ENCODE measurements at places on chromosomes 1 and 21. TPM values are rescaled to one million over a fixed set of nuclear protein-coding genes. Genes with fewer than 3 reads are reported as not detected.

TMPRSS2 gene
- total RNA-seq, result 0.05 TPM

CAMK1G gene
- not detected for total RNA-seq

NMNAT1 gene
- 4.4 TPM for total RNA-seq

OTUD7B gene
- 19.7 TPM for total RNA-seq

CFH gene
- 2.5 TPM for total RNA-seq

P3H1 gene
- total RNA-seq, result 79.5 TPM

SLC45A3 gene
- total RNA-seq, result 13.0 TPM

TPRG1L gene
- 9.4 TPM for total RNA-seq

- DNase-seq, result no peak
Observed at GRCh38 chr1:39522661-39523567, 31.5 kb downstream of the BMP8A start.

GRCh38 chr1:226920446-226920894 is 19.6 kb upstream of the COQ8A start:
- no peak for DNase-seq

GRCh38 chr1:240739139-240739538 is 127.2 kb upstream of the GREM2 start:
- peak; percentile 90 for DNase-seq

DNA sequence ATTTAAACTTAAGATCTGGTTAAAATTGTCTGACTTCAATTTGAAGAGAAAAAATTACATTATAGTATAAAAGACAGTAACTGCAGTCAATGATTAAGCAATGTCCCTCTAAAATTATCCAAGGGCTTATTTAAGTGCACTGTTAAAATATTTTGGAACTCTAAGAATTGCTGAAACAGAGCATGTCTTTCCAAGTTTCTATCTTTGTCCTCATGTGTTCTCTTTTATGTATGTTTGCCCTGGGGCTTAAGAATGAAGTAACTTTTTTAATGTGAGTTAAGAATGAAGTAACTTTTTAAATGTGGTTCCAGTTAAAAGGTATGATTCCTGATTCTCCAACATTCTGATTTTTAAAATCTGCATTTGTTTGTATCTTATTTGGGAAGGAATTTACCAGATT is 69.0 kb upstream of the MARK1 start:
- no peak for DNase-seq

- no peak for DNase-seq
Observed at GRCh38 chr1:67635055-67635809, 49.8 kb upstream of the GADD45A start.

DNA sequence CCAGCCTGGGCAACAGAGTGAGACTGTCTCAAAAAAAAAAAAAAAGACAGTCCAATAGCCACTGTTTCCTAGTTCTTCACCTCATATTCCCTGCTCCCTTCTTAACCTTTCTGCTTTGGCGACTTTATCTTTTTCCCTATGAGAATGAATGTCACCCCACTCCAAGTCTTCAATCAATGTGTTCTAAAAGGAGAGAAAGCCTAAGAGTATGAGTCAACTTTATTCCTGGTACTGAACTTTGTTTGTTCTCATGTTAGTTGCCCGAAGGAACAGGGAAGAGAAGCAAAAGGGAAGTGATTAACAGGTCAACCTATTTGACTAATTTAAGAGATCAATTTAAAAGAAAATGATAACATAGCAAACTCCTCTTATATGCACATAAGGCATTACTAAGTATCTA is 39.9 kb upstream of the SLC16A1 start:
- no peak for DNase-seq

DNA sequence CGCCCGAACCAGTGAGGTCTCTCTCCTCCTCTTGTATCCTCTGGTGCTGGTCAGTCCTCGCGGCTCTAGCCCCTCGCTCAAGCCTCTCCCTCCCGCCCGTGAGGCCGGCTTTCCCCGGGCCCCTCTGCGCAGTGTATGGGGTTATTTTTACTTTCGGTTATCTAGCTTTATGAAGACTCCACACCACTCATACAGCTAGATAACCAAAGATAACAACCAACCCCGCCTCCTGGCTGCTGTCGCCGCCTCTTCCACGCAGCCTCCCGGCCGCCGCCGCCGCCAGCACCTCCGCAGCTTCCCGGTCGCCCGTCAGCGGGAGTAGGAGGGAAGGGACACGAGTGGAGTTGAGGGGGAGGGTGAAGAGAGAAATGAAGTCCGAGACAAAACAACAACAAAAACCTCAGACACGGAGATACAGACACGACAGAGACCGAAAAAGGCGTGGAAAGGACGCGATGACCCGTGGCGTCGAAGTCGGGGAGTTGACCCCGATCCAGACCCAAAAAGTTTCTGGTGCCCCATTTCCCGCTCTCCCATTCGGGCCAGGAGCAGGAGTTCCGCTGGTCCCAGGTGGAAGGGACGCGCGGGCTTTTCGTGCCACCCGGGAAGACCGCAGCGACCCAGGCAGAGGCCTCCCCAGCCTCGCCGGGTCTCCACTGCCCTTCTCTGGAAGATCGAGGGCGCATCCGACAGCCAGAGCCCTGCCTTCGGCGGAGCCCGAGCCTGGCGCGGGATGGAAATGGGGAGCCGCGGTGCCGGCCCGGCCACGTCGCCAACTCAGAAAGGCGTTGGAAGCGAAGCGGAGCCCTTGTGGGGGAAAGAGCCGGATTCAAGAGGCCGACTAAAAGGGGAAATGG is 51.4 kb downstream of the RHBG start:
- DNase-seq, result no peak

- no peak for DNase-seq
Observed at GRCh38 chr1:171790318-171790717, 8.9 kb downstream of the METTL13 start.

DNA sequence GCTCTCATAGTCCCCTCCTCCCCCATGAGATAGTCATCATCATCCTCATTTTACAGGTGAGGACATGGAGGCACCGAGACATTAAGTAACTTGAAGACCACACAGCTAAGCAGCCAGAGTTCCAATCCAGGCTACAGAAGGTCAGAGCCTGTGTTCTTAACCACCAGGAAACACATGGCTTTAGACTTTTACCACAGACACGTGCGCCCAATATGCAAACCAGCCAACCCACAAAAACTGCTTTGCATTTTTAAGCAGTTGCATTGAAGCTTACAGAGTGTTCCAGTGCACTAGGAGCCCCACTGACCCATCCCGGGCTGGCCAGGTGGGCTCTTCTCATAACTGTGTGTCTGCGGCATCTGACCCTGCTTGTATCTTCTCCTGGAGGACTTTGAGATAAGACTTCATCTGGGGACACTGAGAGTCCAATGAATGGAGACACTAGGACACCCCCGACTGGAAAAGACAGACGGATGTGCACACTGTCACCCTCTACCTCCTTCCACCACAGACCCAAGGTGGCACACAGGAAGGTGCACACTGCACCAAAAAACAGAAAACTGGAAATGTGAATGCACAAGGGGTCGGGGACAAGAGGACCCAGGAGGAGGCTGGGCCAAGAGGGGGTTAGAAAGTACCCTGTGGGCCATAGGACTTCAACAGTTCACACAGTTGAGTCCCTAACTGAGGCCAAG is 56.4 kb downstream of the ETS2 start:
- no peak for DNase-seq

- DNase-seq, result peak; percentile 39
Observed at GRCh38 chr1:169858467-169858866, 35.2 kb downstream of the SCYL3 start.

- no peak for DNase-seq
Observed at GRCh38 chr1:246583056-246583440, 16.8 kb downstream of the CNST start.

DNA sequence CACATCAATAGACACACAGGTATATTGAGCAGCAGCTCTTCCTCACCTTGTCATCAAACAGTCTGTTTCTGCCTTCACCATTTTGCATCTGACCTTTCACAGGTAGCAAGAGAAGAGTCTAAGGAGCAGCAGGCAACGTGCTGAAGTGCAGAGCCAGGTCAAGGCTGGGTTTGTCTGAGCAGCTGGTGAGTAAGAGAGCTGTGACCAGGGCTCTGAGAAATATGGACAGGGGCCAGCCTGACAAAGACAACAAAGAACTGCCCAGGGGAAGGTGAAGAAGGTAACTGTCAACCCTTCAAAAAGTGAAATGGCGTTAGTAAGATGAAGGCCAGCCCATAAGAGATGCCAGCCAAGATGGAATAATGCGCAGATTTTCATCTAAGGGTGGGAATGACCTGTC is 58.9 kb upstream of the LRRC8D start:
- DNase-seq, result no peak

DNA sequence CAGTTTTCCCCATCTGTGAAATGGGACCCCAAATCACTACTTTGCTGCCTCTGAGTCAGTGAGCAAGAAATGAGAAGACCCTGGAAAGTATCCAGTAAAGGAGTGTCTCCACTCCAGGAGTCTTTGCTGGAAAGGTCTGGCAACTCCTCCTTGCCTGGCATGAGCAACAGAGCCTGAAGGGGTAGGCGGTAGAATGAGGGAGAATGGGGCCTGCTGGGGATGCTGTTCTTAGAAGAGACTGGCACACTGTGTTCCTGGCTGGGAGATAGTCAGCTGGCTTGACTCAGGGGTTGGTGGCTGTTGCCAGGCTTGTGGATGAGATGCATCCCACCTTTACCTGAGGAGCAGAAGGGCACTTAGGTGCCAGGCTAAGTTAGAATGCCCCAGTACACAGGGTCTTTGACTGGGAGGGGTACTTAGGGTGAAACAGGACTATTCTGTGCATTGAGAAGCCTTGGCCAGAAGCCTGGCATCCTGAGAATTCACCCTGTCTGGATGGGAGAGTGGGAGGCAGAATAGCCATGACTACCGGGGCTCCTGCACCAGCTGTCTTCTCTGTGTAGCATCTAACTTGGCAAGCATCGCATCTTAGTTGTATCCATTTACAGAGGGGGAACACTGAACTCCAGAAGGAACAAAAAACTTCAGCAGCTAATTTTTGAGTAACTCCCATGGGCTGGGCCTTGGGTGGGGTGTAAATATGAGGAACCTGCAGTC is 2.5 kb downstream of the MFSD2A start:
- DNase-seq, result no peak

DNA sequence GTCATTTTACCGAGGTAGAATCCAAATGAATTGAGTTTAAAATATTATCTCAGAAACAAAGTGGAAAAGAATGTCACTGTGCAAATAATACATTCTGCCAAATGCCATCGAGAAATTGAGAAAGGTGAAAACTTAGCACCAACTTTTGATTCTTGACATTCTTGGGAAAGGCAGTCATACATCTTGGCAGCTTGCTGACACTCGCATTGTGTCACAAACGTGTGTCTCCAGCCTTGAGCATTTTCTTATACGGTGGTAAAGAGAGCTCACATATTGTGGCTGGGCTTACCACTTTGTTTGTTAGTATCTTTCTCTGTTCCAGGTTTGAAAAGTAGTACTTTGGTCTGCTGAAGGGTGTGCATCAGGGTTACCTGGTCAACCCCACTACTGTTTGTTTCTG is 1456.1 kb downstream of the BRINP3 start:
- no peak for DNase-seq

DNA sequence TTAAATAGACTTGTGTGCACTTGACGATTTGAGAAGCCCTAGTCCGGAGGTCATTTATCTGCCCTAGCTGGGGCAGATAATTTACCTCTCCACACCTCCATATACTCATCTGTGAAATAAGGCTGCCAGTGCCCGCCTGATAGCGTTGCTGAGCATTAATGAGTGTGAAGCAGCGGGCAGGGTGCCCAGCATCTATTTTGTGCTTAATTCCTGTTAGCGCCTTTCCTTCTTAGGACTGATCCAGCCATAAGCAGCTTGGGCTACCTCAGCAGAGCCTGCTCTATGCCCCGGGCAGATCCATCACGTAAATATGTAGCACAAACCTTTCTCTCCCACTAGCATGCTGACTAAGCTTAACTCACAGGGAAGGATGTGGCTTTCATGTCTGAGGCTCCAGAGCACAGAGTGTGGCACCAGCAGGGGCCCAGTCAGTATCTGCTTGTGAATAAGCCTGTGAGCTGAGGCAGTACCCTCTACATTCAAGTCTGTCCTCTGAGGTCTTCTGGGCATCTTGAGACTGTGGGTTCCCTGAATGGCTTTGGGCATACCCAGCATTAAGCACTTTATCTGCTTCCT is 21.5 kb upstream of the RNF187 start:
- no peak for DNase-seq

- no peak for DNase-seq
Observed at GRCh38 chr1:220902916-220903315, 23.7 kb downstream of the HLX start.

DNA sequence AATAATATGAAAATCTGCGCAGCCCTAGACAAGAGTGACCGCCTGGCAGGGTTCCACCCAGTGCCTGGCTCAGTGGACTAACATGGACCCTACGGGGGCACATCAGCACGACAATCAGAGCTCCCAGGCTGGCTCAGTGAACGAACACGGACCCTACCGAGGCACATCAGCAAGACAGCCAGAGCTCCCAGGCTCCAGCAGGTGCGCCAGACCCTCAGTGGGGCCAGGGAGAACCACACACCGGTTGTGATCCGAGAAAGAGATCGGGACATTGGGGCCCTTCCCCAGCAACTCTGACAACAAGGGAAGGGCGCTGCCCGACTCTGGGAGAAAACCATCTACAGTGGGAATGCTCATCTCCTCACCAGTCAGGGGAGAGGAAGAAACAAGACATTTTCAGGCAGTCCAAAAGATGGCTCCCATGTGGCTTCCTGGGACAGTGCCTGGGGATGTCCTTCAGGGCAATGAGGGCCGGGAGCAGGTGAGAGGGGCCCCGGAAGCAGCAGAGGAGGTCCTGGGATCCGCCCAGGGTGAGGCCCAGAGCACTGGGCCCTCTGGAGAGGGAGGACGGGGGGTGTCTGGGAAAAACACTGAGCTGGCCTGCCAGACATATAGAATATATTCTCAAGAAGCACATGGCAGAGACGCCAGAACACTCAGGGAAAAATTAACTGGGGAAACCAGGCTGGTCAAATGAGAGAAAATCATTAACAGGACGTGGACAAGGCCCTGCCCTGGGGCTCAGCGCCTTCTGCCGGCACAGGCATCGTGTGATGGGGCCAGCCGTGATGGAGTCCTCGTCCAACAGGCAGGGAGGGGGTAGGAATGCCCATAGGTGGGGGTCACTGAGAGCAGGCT is 4.8 kb downstream of the ARHGEF16 start:
- no peak for DNase-seq

Data from A172 (cell line).